ENCODE measurements at places on chromosomes 6 and 20.

- no peak for DNase-seq
These were observed 75.7 kb downstream of the TCP11 start for GRCh38 chr6:35065441-35065800.

GRCh38 chr6:130525408-130525807 lies 159.6 kb downstream of the TMEM200A start:
- DNase-seq, result no peak

DNA sequence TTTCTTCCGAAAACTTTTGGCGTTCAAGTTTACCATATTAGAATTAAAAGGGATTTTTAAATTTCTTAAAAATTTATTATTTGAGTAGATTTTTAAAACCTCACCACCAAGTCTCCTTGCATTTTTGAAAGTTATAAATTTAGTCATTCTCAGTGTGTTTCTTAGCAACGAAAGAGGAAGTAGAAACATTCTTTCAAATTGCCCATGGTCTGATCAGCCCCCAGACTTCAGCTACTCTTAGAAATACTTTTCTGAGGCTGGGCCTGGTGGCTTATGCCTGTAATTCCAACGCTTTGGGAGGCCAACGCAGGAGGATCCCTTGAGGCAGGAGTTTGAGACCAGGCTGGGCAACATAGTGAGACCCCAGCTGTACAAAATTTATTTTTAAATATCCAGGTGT lies 15.1 kb upstream of the RTF2 start:
- DNase-seq, result no peak

GRCh38 chr6:110353457-110354001 lies 4.6 kb downstream of the METTL24 start:
- no peak for DNase-seq

DNA sequence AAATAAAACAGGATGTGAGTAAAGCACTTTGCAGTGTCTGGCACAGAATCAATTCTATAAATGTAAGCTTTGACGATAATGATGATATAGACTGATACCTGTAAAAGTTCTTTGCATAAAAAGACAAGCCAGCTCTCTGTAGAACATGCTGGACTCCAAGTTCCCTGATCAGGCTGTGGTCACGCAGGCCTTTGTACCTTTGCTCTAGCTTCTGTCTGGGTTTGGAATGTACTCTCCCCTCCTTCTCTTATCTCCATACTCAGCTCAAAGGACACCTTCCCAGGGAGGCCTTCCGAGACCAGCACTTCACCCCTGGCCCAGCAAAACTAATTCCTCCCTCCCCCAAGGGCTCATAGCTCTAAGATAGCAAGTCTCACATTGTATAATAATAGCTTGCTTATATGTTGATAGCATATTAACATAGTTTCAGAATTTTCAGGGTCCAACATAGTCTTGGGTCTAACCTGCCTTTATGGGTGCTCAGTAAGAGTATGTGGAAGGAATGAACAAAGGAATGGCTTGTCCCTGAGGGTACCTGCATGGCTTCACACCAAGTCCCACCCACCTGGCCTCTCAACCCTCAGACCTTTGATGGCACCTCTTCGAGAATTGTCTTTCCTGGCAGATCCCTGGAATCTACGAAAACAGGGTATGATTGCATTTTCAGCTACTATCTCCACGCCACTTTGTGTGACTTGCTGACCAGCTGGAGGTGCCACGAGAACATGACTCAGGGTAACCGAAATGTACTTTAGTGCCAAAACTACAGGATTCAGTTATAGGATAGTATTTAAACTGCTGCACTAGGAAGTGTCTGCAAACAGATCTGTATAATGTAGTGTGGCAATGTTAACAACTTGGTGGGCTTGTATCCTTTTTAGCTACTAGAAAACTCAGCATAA lies 41.7 kb upstream of the PIM1 start:
- peak; percentile 67 for DNase-seq

DNA sequence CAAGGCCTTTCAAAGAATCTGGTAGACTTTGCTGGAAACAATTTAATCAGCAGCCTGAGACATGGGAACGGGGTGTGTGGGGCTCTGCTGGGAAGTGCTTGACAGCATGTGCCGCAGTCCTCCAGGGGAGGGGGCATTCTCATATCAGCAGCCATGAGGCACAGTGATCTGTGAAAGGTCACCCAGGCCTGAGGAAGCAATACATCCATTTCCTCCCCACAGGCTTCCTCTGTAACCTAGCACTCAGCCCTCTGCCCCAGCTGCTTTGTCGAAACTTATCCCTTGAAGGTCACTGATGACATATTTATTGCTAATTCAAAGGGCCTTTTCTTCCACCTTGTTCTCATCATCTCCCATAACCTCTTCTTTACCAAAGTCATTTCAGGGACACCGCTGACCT lies 103.3 kb downstream of the TNFAIP3 start:
- no peak for DNase-seq

DNA sequence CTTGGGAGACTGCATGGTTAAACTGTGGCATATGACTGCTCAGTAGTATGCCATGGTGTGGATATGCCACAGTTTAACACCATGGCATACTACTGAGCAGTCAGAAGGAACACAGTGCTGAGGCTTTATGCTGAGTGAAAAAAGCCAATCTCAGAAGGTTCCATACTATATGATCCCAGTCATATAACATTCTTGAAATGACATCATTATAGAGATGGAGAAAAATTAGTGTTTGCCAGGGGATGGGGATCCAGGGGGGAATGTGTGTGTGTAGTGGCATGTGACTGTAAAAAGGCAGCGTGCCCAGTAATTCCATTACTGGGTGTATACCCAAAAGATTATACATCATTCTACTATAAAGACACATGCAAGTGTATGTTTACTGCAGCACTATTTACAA lies 85.8 kb downstream of the FOXF2 start:
- DNase-seq, result no peak

Measured in LHCN-M2 (cell line).